Fibroblast of the aortic adventitia (primary cell): ENCODE measurements at places on chromosomes 7 and 10. TPM values are rescaled to one million over a fixed set of nuclear protein-coding genes. Genes with fewer than 3 reads are reported as not detected.

CDK1 gene
- total RNA-seq = 0.90 and 82.9 TPM in 2 replicates

HTR5A gene
- not detected in 2 replicates for total RNA-seq

ITGA8 gene
- total RNA-seq = 2.6 and 38.5 TPM in 2 replicates

GCK gene
- total RNA-seq = 0.36 TPM in 1 of 2 replicates, not detected in the other

BLNK gene
- total RNA-seq = not detected in 2 replicates
